ENCODE measurements at places on chromosomes 16 and 17.

GRCh38 chr17:55734128-55734781, 11.6 kb upstream of the TMEM100 start:
- DNase-seq, result no peak

GRCh38 chr17:8087952-8088230, 375 bp upstream of the ALOX12B start:
- DNase-seq, result no peak

DNA sequence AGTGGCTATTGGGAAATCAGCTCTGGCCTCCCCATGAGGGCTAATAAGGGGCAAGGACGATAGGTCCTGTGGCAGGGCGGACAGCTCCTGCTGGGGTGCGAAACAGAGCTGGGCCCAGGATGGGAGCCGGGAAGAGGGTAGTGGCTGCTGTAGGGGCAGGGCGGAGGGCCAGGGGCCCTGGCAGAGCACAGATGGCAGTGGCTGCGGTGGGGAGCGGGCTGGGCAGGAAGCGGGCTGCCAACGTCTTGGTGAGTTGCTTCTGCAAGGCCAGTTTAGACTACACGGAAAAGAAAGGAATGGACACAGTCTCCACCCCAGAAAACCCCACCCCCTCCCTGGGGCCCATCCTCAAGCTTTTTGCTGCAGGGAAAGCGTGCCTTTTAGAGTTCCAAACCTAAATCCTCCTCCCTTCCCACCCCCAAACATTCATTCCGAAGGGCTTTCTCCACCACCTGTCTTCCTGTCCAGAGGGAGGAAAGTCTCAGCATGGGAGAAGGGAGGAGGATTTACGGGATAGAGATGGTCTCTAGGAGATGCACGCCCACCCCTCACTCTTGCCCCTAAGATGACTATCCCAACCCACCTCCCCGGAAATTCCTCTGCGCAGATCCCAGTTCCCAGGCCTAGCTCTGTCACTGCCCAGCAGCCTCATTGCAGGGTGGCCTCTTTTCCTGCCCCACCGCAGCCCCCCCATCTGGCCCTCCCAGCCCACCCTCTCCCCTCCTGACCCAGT, 7.1 kb downstream of the NKIRAS2 start:
- DNase-seq, result no peak

DNA sequence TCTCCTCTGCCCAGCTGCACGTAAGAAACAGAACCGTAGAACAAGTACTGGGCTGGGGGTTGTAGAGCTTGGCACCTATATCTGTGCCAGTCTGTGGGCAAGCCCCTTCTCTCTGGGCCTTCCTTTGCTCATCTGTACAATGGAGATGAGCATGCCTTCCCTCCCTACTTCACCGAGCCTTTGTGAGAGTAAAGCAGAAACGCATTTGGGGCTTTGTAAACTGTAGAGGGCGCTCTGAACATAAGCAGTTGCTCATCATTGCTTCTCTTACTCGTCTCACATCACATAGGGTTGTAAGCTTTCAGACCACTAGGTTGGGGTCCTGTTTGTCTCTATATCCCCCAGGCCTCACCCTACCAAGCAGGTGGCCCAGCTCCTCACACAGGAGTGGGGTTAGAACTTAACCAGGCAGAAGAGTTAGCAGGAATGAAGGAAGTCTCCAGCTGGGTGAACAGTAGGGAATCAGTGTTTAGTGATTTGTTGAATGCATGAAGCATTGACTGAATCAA, 15.1 kb downstream of the SAMD14 start:
- DNase-seq, result no peak

GRCh38 chr16:89491238-89491869, 993 bp upstream of the ANKRD11 start:
- no peak for DNase-seq

- DNase-seq, result no peak
Observed at GRCh38 chr16:77588389-77588788, 133.9 kb upstream of the NUDT7 start.

DNA sequence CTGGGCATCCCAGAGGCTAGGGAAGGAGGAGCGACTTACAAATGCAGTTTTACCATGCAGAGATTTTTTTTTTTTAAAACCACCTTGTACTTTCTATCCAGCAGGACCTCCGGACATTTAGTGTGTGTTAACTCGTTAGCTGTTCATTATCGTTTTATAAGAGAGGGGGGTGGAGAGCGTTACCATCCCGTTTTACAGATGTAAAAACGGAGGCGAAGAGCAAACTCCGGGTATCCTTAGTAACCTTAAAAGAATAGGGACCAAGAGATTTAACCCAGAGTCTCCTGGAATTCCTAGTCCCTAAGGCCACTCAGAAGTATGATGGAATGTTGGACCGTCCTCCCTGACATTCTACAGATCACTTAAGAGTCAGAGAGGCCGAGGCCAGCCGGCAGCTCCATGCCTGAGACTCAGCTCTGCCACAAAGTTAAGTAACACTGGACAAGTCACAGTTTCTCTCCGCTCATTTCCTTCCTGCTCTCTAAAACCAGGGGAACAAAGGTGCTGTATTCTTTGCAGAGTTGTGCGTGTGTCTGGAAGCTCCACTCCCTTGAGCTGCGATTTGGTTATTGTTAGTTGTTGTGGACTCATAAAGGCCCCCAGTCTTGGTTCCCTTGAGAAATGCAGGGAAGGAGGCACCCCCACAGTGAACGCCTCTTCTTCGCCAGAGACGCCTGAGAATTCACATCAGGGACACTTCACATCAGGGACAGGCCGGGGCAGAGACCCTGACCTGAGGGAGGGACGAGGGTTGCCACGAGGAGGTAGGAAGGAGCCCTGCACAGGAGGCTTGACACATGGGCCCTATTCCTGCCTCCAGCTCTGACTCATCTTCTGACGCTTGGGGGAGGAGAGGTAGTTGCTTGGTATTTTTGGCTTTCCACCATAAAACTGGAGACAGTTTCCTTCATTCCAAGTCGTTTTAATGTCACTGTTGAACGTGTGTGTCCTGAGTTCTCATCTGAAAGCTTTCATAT, 1.2 kb downstream of the DUSP14 start:
- DNase-seq, result no peak

DNA sequence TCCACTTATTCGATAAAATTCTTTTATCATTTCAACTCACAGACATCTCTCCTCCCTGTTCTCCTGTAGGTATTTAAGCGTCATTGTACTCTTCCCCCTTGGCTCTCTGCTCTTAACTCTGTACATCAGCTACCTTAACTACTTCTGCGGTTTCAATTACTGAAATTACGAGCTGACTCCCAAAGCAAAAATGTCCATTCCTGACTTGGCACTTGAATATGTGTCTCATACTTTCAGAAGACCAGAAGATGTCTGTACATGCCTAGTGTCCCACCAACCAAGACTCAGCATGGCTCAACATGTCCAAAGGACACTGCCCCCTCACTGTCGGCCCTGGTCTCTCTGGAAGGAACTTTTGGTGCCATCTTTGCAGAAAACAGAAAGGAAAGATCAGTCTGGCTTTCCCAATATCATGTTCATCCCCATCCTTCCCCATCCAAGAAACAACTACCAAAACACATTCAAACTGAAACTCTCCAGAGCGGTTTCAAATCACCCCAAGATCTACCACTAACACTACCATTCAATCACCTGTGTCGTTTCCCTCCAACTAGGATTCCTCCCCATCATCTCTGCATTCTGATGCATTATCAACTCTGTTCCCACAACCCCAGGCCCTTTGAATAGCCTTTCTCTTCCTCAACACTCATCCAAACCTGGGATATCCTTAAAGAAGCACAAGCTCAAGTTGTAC, 74.9 kb downstream of the ZFHX3 start:
- DNase-seq, result no peak

GRCh38 chr17:80793421-80793820, 198.2 kb upstream of the CHMP6 start:
- no peak for DNase-seq

GRCh38 chr17:83203073-83203471, 123.7 kb downstream of the METRNL start:
- DNase-seq, result peak; percentile 79

DNA sequence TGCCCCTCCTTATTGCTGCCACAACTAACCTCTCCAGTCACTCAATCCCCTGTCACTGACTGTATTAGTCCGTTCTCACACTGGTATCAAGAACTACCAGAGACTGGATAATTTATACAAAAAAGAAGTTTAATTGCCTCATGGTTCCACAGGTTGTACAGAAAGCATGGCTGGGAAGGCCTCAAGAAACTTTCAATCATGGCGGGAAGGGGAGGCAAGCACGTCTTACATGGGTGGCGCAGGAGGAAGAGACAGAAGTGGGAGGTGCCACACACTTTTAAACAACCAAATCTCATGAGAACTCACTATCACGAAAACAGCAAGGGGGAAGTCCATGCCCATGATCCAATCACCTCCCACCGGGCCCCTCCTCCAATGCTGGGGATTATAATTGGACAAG, 86.0 kb upstream of the BCAR1 start:
- no peak for DNase-seq

- DNase-seq, result no peak
Observed at GRCh38 chr16:59432896-59433295, 698.8 kb upstream of the GOT2 start.

DNA sequence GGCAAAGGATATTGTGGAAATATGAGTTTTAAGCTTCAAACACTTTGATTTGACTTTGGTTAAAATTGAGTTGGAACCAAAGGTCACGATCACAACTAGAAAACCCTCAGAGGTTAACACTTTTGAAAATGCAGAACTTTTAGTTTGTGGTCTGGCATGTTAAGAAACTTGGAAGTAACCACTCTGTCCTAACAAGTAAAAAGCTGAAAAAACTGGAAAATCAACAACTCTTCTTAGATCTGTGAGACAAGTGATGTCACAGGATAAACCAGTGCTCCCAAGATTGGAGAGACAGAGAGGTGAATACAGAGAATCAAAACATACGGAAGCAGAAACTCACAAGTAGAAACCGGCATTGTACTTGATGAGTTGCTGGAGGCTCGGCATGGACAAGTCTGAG, 17.4 kb downstream of the MFSD6L start:
- no peak for DNase-seq

DNA sequence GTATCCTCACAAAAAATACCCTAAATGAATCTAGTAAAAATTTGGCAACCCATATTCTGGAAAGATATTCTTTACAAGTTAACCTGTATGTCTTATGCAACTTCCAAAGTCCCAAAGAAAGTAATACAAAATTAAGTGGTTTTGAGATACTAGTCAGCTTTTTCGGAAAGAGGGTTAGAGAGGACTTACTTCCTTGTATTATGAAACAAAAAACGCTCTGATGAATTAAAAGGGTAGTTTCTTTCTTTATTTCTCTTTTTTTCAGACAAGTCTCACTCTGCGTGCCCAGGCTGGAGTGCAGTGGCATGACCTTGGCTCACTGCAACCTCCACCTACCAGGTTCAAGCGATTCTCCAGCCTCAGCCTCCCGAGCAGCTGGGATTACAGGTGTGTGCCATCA, 51.6 kb downstream of the KANSL1 start:
- DNase-seq, result no peak

- DNase-seq, result peak; percentile 26
Observed at GRCh38 chr16:89009343-89010209, 32.6 kb upstream of the CBFA2T3 start.

DNA sequence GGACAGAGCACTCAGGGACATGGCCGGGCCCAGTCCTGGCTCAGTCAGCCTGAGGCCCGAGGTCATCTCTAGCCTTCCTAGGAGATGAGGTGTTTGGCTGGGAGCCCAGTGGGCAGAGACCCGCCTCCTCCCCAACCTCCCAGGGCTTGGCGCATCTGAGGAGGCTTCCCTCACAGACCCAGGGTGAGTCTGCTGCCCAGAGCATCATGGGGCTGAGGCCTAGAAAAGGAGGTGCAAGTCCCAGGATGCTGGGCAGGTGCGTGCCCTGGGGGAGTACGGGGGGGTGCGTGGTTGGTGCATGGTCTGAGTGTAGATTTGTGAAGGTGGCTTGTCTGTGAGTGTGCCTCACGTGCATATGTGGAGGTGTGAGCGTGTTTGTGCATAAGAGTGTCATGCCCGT, 4.7 kb downstream of the PDE6G start:
- DNase-seq, result no peak

GRCh38 chr16:19406891-19407491, 10.7 kb upstream of the TMC5 start:
- no peak for DNase-seq

DNA sequence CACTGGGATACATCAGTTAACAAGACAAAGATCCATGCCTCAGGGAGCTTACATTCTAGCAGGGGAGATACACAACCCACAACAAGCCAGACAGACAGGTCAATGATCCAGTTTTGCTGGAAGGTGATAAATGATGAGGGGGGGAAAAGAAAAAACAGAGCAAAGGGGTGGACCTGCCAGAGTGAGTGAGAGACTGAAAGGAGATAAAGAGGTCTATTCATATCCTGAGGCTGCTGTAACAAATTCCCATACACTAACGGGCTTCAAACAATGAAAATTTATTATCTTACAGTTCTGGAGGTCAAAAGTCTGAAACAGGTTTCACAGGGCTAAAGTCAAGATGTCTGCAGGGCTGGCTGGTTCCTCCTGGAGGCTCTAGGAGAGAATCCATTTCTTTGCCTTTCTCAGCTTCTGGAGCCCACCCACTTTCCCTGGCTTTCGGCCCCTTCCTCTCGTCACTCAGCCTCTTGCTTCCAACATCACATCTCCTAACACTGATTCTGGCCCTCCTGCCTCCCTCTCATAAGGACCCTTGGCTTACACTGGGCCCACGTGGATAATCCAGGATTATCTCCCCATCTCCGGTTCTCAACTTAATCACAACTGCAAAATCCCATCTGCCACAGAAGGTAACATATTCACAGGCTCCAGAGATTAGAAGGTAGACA, 81.5 kb downstream of the GAS7 start:
- DNase-seq, result no peak

- no peak for DNase-seq
Observed at GRCh38 chr16:88838566-88838965, 18.2 kb downstream of the GALNS start.

GRCh38 chr17:57084361-57084801, 665 bp upstream of the AKAP1 start:
- DNase-seq, result no peak

- DNase-seq, result no peak
Observed at GRCh38 chr17:43342589-43342890, 56.3 kb upstream of the ARL4D start.

DNA sequence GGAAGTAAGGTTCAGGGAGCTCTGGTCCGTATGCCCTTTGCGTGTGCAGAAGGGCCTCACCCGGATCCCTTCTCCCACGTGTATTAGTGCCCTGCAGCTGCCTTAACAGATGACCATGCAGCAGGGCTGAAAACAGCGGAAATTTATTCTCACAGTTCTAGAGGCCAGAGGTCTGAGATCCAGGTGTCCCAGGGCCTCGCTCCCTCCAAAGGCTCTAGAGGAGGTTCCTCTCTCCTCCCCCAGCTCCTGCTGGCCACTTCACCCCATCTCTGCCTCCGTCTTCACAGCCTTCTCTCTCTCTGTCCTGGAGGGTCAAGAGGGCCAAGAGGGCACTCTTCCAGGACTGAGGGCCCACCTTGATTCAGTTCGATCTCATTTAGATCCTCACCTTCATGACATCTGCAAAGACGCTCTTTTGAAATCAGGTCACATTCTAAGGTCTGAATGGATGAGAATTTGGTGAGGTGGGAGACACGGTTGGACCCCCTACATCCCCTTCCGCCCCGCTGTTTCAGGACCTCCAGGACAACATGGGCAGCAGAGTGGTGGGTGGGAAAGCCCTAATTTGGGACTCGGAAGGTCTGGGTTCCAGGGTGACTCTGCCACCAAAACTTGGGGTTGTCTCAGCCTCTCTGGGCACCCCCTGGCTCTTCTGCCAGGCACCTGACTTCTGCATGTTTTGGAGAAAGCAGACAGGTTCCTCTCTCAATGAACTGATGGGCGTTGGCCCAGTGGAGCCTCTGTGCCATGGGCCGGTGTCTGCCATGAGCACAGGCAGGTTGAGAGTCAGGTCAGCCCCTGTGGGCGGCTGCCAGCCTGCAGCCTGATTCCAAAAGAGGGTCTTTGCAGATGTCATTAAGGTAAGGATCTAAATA, 361.2 kb downstream of the SEC14L1 start:
- DNase-seq, result no peak

GRCh38 chr16:868846-869822, 68.6 kb upstream of the GNG13 start:
- DNase-seq, result peak; percentile 26
